ENCODE measurements at places on chromosomes 13 and 19.

- no peak for DNase-seq
Observed at GRCh38 chr19:18789883-18790565, 1.1 kb downstream of the COMP start.

DNA sequence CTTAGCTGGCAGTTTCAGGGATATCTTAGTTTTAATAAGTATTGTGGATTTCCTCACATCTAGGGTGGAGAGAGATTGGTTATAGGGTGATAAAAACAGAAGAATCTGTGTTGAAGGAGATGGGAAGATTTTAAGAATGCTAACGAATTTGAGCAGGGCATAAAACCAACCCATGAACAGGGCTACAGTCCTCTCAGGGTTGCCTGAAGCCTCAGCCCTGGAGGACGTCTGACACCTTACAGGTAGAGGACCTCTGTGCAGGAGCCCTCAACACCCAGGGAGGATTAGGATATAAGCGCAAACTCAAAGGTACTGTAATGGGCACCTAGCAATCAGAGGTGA lies 461 bp upstream of the WASF3 start:
- no peak for DNase-seq

GRCh38 chr13:51208716-51209115 lies 13.5 kb upstream of the FAM124A start:
- DNase-seq: no peak

GRCh38 chr19:16588824-16589577 lies 16.8 kb upstream of the SLC35E1 start:
- no peak for DNase-seq

GRCh38 chr19:8269724-8270123 lies 38.4 kb downstream of the CD320 start:
- DNase-seq: no peak

DNA sequence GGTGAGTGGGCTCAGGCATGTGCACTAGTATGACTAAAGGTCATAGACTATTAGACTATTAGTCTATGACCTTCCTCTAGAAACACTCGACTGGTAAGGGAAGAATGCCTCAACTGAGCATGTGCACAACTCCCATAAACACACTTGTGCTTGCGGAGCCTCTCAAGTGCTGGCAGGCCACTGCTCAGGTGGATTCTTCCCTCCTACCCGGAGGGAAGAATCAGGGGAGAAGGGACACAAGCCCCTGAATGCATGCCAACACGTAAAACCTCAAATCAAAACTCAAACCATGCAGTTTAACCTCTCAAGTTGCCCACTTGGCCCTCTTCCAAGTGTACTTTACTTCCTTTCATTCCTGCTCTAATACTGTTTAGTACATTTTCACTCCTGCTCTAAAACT lies 287.6 kb upstream of the SGCG start:
- DNase-seq: no peak

GRCh38 chr19:50835103-50835784 lies 1.9 kb upstream of the KLK15 start:
- no peak for DNase-seq

- DNase-seq: no peak
Observed at GRCh38 chr19:48928164-48929025, 5.1 kb upstream of the DHDH start.

- no peak for DNase-seq
Observed at GRCh38 chr13:45119469-45119990, 780 bp upstream of the GTF2F2 start.

GRCh38 chr13:72850959-72851677 lies 69.2 kb downstream of the PIBF1 start:
- DNase-seq: no peak

DNA sequence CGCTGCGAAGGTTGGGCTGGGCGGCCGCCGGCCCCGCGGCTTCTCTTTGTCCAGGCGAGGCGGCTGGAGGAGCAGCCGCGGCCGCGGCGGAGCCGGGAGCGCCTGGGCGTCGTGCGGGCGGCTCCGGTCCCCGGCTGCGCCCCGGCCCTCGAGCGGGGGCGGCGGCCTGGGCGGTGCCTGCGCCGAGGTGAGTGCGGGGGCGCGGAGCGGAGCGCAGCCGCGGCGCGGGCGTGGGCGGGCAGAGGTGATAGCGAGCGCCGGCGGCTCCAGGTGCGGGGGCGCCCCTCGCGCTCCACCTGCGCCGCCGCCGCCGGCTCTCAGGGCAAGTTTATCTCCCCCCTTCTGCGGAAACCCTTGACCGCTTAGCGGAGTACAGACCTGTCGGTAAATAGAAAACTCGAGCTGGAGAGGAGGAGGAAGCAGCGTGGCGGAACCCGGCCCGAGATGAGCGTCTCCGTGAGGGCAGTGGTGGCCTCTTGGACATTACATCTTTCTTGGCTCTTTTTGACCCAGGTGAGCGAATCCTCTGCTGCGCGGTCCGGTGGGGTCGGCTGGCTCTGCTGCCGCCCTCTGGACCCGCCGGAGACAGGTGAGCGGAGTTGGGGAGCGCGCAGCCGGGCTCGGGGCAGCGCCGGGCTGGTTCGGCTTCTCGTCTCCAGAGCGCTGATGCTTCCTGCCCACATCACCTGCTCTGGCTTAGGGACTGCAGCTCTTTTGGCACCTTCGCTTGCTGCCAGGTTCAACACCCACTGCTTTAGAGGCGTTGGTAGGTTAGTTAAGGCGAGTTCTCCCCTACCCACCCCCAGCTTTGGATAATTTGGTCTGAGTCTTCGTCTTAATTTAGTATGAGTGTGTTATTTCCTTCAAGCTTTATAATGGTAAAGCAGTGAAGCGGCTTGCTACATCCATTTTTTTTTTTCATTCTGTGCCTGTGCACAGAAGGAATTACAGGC lies at the start of gene MTUS2:
TSS of gene MTUS2 (plus strand) at position 241 of the 953 bp plus-strand sequence.
- no peak for DNase-seq

DNA sequence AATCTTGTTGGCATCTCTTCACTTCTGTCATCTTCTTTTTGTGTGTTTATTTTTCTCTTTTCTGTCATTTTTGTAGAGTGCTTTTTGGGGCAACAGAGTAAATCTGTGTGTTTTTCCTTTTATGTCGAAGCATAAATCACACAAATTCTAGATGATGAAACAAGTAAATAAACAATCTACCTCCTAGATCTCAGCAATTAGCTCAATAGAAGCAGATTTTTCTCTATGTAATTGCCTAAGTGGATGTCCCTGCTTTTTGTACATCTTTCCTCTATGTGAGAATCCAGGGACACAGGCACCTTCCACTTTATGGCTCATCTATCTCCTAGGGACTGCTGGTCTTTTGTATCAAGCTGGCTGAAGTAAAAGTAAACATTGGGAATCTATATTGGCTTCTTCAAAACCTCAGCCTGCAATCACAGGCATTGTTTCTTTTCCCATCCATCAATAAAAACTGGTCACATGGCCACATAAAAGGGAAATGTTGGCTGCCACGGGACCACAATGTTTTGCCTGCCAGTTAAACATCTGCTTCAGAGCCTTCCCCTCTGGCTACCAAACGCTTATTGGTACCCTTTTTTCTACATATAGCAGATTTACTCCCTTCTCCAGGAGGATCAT lies 323.8 kb downstream of the LMO7 start:
- peak; percentile 80 for DNase-seq

GRCh38 chr13:40069173-40070044 lies 413.9 kb downstream of the COG6 start:
- DNase-seq: peak; percentile 36

GRCh38 chr19:16226878-16227836 lies 29.4 kb downstream of the AP1M1 start:
- no peak for DNase-seq

GRCh38 chr19:14440049-14440448 lies 6.9 kb downstream of the PKN1 start:
- DNase-seq: no peak

DNA sequence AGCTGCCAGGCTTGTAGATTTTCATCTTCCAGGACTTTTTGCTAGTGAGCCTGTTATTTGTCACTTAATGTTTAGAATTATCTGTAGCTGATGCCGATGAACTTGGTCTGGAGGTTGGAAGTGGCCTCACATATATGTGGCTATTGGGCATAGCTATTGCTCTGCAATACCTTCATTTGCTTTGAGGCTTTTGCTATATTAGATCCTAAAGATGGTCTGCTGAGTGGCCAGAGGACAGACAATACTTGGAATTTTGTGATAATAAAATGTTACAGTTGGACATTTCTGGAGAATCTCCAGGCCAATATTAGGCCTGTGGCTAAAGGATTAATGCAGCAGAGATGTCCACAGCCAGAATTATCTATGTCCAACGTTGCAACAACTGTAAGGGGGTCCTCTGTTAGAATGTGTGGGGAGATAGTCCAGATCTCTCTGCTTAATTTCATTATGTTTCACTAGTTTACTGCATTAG lies 222.3 kb downstream of the GPC5 start:
- DNase-seq: no peak

DNA sequence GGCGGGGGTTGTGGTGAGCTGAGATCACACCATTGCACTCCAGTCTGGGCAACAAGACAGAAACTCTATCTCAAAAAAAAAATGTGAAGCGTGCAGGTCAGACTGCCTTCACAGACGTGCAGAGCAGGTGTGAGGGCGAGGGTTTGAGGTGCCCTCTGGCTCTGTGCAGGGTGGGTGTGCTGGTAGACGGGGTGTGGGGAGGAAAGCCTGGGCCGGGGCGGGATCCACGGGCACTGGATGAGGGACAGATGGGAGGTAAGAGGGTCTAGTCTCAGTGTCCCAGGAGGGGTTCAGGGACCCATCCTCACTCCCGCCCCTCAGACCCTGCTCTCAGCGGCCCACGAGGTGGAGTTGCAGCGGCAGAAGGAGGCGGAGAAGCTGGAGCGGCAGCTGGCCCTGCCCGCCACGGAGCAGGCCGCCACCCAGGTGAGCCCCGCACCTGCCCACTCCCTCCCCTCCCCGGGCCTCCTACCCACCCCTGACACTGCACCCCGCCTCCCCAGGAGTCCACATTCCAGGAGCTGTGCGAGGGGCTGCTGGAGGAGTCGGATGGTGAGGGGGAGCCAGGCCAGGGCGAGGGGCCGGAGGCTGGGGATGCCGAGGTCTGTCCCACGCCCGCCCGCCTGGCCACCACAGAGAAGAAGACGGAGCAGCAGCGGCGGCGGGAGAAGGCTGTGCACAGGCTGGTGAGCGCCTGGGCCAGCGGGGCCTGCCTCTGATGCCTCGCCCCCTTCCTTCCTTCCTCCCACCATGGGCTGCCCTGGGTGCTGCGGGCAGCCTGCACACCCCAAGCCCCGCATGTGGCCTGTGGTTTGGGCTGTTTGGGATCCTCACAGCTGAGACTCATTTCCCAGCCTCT lies 9.1 kb downstream of the NOP53 start:
- DNase-seq: no peak

GRCh38 chr13:108933061-108933460 lies 303.6 kb downstream of the MYO16 start:
- no peak for DNase-seq

GRCh38 chr13:109684824-109685202 lies 101.6 kb downstream of the IRS2 start:
- no peak for DNase-seq

DNA sequence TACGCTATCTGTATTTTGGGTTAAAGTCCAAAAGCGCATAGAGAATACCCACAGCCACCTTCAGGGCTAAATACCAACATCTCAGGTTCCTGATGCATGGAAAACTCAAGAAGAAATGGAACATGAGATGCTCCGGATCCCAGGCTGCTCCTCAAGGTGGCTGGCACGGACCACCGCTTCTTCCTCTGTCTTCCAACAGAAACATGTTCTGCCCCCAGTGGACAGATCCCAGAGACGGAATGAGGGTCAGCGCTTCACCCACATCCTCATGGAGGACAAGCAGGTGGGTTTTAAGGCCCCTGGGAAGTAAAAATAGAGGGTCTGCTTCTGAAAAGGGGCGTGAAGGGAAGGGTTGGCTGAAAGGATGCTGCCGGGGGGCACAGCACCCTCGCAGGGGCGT lies 17.3 kb downstream of the COL4A1 start:
- DNase-seq: no peak

- DNase-seq: no peak
Observed at GRCh38 chr13:109985871-109986450, 199.6 kb upstream of the IRS2 start.

DNA sequence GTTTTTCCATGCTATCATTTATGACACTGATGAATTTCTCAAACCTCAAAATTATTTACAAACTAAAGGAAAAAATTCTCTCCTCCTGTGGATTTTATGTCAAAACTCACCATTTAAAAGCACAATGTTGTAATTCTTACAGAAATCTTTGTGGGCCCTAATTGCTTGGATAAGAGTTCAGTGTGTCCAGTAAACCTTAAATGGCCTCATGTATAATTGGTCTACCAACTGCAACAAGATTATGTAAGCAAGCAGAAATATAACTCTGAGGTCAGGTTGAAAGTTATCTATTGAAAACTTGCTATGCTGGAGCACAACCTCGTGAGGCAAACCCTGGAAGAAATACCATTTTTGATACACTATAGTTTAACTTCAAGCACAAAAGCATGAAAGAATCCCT lies 22.0 kb downstream of the VWA8 start:
- no peak for DNase-seq

DNA sequence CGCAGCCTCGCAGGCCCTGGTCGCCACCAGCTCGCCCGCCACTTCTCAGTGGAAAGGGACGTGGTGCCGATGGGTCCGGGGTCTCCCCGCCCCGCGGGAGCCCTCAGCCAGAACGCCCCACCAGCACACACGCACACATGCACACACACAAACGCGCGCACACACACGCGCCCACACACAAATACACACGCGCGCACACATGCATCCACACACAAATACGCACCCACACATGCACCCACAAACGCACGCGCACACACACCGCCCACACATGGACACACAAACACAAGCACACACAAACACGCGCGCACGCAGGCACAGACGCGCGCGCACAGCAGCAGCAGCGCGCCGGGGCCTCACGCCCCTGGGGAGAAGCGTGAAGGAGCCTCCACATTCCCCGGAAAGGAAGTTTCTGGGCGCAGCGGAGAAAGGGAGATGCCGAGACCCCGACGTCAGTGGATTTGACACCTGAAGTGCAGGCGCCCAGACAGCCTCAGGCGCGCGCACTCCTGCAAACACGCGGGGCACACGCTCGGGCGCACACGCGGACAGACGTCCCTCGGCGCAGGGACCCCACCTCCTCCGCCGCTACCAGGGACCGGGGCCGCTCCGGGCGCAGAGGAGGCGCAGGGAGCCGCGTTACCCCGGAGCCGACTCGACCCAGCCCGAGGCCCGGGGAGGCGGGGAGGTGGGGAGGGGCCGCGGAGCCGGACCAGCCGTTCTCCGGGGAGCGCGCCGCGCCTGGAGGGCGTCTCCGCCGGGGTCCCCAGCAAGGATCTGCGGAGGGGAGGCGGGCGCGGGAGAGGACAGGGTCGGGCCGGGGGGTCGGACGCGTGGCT lies 622 bp downstream of the RASA3 start:
- DNase-seq: no peak

GRCh38 chr13:71303144-71303543 lies 563.9 kb downstream of the DACH1 start:
- peak; percentile 6 for DNase-seq
